Ovary (tissue), 10 donors: ENCODE measurements at places on chromosomes 2 and 18. TPM values are rescaled to one million over a fixed set of nuclear protein-coding genes. Genes with fewer than 3 reads are reported as not detected.

The IWS1 gene
- 13.9 TPM for total RNA-seq

The SLC9A4 gene
- total RNA-seq, result not detected

The CSRNP3 gene
- 16.2 TPM for total RNA-seq

The SERPINB10 gene
- not detected for total RNA-seq

The RAB27B gene
- total RNA-seq, result 0.05 TPM

The CIB4 gene
- not detected for total RNA-seq

The BCL2 gene
- 33.5 TPM for total RNA-seq

The TRIM43 gene
- total RNA-seq, result not detected

The AGXT gene
- total RNA-seq, result 0.25 TPM

The OBSL1 gene
- total RNA-seq, result 230 TPM

The RNF103 gene
- 35.6 TPM for total RNA-seq

The ZNF638 gene
- 126 TPM for total RNA-seq

The LONRF2 gene
- total RNA-seq, result 20.6 TPM

The UGT1A3 gene
- not detected for total RNA-seq

The ELOA2 gene
- total RNA-seq, result not detected

The UGT1A9 gene
- 0.36 TPM for total RNA-seq

The GTF2A1L gene
- total RNA-seq, result not detected

The KYNU gene
- 3.2 TPM for total RNA-seq

The SGPP2 gene
- 2.1 TPM for total RNA-seq

The CYP26B1 gene
- total RNA-seq, result 2.5 TPM

The ABCG8 gene
- total RNA-seq, result not detected

The C1QL2 gene
- total RNA-seq, result not detected

The VWA3B gene
- total RNA-seq, result 1.1 TPM

The INO80B gene
- 42.7 TPM for total RNA-seq

The NR4A2 gene
- 45.6 TPM for total RNA-seq

The RGPD8 gene
- 22.3 TPM for total RNA-seq

The TBR1 gene
- total RNA-seq, result not detected

The CD8B2 gene
- total RNA-seq, result not detected

The NFU1 gene
- total RNA-seq, result 53.8 TPM

The TMEM247 gene
- total RNA-seq, result not detected

The SLC4A5 gene
- 1.5 TPM for total RNA-seq

The CFAP210 gene
- total RNA-seq, result 0.47 TPM

The ADI1 gene
- 51.9 TPM for total RNA-seq

The CXCR1 gene
- not detected for total RNA-seq

The TUBA3E gene
- 0.52 TPM for total RNA-seq

The CPO gene
- 1.1 TPM for total RNA-seq

The RGPD4 gene
- total RNA-seq, result 0.10 TPM

The SAG gene
- total RNA-seq, result not detected

The PLB1 gene
- 2.3 TPM for total RNA-seq

The STAT4 gene
- 1.7 TPM for total RNA-seq

The C2orf78 gene
- total RNA-seq, result not detected

The RNF152 gene
- 7.2 TPM for total RNA-seq

The ALPI gene
- total RNA-seq, result not detected

The SS18 gene
- total RNA-seq, result 95.5 TPM

The COL6A3 gene
- 444 TPM for total RNA-seq

The RNF181 gene
- 108 TPM for total RNA-seq

The CCDC88A gene
- total RNA-seq, result 29.0 TPM

The CDH7 gene
- 0.07 TPM for total RNA-seq

The SLC9A2 gene
- total RNA-seq, result 0.08 TPM

The PSTPIP2 gene
- 6.5 TPM for total RNA-seq

The NTSR2 gene
- total RNA-seq, result 0.63 TPM

The STEAP3 gene
- total RNA-seq, result 13.3 TPM

The MC5R gene
- not detected for total RNA-seq

The CERS6 gene
- total RNA-seq, result 24.9 TPM

The CMPK2 gene
- 4.7 TPM for total RNA-seq

The ARHGEF4 gene
- 8.6 TPM for total RNA-seq
